ENCODE measurements at places on chromosomes 2 and 18.

- DNase-seq, result no peak
These were observed 142.0 kb downstream of the NR4A2 start for GRCh38 chr2:156190517-156190916.

GRCh38 chr18:55589625-55590291 is 1.8 kb upstream of the TCF4 start:
- DNase-seq, result peak; percentile 8

DNA sequence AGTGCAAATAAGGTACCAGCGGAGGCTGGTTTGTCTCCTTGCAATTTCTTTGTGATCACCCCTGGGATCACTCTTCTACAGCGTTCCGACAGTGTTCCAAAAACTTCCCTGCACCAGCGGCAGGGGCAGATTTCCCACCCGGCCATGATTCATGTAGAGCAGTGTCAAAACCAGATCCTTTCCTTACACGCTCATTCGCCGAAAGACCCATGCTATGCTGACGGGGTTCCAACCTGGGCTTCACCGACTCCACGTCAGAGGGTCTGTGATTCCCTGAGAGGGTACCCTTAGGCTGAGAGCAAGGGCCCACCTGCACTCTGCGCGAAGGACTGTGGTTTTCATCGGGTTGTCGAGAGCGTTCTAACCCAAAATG is 423 bp upstream of the TTC27 start:
- peak; percentile 8 for DNase-seq

GRCh38 chr2:171923206-171923605 is 945 bp downstream of the HAT1 start:
- no peak for DNase-seq

GRCh38 chr18:58997811-58998337 is 133.2 kb downstream of the ZNF532 start:
- DNase-seq, result no peak

DNA sequence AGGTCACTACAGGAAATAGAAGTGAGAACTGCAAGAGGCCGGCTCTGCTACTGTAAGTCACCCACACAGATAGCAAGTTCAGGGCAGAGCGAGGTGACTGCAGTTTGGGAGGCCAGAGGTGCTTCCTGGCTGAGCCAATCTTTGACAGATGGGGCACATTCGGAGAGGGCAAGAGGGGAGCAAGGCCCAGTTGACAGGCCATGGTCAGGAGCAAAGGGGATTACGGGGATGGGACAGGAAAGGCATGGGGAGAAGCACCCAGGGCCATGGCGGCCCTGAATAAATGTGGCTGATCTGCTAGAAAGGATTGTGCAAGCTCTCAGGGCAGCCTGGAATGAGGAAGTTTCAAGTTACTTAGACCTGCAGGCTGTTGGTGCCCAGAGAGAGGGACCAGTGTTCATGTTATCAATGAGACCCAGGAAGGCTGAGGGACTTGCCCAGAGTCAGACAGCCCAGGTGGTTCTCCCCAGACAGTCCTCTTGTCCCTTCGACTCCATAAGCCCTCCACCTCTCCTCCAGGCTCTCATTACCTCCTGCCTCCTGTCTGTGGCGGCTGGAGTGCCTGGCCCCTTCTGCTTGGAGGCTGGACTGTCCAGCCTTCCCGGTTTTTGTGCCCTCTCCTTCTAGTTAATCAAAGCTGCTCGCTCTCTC is 123.3 kb downstream of the CTIF start:
- no peak for DNase-seq

DNA sequence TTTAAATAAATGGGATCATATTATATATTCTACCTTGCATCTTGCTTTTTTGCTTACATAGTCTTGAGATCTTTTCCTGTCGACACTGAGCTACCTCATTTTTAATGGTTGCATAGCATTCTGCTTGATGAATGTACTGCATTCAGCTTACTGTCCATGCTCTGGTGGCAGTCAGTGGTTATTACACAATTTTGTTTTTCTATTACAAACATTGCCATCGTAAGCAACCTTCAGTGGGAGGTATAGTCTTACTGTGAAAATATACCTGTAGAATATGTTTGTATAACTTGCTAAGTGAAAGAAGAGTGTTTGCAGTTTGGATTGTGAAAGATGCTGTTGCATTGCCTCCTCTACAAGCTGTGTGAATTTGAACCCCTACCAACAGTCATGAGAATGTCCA is 43.4 kb downstream of the UBXN4 start:
- no peak for DNase-seq

DNA sequence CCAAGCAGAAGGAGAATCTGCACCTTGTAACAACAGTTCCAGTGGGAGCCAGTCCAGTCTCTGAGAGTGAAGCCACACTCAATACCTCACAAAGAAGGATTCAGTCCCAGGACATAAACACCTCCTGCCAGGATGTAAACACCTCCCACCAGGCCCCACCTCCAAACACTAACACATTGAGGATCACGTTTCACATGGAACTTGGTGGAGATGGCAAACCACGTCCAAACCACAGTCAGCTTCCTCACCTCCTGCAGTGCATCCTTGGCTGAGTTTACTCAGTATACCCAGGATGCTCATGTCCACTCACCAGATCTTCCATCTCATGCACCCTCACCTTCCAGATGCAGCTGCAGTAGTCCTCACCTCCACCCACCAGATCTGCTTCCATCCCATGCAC is 37.8 kb upstream of the TMEM18 start:
- no peak for DNase-seq

DNA sequence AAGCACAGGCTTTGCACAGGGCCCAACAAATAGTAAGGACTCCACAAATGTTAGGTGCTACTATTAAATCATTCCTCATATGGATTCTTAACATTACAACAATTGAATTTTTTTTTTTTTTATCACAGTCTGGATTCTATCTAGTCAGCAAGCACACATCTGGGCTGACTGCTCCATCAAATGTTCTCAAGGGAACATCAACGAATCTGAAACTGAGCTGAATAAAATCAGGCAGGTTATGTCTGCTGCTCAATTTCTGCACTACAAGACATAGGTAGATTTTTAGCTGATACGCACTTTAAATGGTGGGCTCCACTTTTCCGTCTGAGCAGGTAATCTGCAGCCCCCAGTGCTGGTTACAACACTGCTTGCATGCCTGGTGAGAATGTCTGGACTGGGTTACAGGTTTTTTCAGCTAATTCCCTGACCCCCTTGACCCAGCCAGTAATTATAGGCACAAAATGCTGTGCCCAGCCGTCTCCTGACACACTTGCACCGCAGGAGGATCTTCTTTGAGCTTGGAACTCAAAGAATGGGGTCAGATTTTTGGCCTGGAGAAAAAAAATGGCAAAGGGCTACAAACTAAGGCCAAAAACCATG is 44.6 kb downstream of the ADD2 start:
- DNase-seq, result no peak

DNA sequence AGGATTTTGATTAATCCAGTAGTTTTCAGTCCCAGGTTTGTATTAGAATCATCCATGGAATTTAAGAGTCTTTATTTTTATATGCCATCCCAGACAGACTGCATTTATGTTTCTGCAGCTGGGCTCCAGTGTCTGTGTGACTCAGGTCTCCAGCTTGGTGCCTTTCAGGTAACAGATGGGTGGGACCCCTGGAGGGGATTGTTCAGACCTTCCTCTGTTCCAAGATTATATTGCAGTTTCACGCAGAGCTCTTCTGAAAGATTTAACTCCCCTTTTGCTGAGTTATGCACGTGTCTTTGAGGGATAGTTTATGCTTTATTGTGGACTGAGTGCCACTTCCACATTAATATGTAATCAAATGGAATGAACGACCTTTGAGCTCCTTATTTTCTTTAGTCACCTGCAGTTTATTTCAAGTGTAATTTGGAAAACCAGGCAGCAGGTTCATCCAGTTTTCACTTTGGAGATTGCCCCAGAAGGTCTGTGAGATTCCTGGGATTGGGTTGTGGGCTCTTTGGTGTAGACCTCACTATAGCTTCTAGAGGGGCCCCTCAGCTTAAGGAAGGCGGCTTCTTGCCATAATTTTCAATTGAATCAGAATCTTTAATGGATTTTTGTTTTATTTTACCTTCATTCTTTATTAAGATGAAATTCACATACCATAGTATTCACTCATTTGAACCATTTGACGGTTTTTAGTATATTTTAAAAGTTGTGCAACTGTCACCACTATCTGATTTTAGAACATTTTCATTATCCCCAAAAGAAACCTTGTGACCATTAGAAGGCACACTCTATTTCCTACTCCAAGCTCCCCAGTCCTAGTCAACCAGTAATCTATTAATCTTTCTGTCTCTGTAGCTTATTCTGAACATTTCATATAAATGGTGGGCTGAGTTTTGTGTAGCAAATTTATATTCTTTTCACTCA is 135.0 kb downstream of the WDSUB1 start:
- no peak for DNase-seq

DNA sequence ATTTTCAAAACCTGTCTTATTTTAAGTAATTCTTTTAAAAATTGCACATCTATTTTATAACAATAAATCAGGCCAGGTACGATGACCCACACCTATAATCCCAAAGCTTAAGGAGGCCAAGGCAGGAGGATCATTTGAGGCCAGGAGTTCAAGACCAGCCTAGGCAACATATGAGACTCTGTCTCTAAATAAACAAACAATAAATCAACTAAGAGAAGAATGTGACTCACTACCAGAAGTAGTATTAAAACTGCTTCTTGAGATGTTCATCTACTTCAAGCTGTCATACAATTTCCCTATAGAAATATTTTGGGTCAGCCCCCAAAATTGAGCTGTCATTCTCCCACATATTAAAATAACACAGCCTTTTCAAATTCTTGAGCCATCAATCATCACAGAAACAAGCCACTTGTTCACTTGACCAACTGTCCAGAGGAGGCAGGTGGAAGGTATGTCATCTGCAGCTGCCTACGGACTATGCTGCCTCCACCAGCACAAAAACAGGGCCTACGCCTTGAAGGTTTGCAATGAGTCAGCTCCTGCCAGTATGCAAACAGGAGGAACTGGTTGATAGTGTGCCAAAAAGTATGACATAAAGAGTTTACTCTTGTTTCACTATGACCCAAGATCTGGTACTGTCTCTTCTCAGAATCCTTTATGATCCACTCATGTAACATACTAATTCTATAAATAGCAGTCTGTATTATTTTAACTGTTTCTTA is 33.6 kb downstream of the KIDINS220 start:
- peak; percentile 4 for DNase-seq

DNA sequence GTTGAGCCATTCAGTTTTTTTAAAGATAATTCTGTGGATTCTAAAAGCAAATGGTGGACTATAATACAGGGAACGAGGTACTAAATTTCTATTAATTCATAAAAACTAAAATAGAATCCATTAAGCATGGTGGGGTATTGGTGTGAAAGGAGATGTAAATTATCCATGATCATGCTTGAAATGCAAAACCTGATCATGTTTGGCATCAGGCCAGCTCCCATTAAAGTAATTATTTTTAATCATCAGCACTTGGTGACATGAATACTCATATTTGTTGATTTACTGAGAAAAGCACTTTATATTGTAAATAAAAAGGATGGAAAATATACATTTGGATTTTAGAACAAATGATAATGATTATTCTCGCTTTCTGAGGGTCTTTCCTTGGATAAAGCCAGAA is 232.3 kb upstream of the MEIS1 start:
- DNase-seq, result no peak

- DNase-seq, result no peak
These were observed 337.0 kb upstream of the RAB12 start for GRCh38 chr18:8272254-8272653.

DNA sequence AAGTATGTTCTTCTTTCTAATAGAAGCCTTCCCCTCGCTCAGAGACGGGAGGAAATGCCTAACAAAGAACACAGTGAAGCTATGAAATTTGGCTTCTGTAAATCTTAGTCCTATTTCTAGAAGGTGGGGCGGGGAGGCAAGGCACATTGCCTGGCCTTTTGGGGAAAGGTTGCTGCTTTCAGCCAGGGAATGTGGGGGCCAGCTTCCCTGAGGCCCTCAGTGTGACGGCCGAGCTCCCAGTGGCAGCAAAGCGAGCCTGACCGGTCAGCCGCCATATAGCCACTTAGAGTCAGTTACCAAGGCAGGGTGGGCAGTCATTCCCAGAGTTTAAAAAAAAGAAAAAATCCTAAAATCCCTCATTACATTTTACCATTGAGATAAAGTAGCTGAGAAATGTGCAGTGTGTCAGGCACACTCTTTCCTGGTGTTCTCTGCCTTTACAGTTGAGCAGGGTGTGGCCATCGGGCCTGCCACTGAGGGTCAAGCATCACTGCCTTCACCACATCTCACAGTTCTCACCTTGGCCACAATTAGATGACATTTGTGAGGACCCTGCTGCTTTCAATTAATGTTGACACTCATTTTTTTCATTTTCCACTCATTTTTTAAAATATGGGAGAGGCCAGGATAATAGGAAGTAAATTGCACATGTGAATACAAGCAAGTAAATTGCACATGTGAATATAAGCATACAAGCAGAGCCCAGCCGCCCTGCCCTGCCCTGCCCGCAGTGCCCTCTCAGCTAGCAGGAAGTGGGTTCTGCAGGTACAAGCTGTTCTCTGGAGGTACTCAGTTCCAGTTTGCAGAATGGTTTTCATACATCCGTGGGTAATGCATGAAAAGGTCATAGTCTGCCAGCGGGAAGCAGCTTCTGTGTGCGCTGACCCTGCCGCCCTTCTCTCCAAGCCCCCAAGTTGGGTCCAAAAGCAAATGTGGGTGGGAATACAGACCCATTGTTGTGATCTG is 76.9 kb downstream of the WDSUB1 start:
- no peak for DNase-seq
